COR-L47 (cell line): ENCODE measurements at places on chromosomes 5 and 9.

DNA sequence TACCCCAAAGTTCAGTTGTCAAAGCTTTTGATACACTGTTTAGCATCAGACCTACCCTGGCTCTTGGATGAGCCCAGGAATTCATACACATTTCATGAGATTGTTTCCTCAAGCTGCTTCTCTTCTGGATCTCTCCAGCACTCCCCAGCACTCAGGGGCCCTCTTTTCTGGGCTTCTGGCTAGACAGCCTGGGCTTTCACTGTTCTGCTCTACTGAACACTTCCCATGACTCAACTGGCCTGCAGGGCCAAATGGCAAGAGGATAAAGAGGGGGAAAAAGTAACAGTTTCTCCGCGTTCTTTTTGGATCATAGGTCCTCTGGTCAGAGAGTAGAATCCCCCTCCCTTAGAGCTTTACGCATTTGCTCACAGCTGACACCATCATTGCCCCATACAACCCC, 20.9 kb upstream of the LURAP1L start:
- DNase-seq = no peak

DNA sequence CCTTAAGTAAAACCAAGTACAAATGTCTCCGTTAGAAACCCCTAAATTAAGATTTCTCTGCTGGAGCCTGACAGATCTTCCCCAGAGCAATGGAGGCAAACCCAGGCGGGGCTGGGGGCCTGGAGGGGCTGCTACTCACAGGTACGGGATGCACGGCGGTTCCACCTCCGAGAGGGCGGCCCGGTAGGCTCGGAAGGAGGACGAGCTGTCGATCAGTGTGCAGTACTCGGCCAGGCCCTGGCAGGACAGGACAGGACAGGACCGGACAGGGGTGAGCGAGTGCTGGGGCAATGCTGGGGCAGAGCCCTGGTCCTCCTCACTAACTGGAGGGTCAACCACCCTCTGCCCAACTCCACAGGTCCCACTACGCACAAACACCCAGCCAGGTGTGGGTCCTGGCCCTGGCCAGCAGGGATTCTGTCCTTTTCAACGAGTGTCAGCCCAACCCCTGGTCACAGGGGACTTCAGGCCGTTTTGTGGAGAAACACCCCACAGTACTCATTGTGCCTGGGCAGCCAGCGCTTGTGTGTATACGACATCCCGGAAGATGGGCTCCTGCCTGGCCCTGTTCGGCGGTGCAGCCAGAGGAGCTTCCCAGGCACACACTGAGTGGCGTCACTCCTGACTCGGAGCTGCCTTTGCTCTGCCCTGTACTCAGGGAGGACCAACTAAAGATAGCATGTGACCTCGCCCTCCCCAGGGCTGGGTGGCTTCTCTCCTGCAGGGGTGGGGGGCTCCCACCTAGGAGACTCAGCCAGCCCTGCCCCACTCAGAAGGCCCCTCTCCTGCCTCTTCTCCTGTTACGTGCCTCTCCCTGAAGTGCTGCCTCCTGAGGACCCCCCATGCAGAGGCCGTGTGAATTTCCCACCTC, 37.4 kb downstream of the PRRT1B start:
- no peak for DNase-seq

DNA sequence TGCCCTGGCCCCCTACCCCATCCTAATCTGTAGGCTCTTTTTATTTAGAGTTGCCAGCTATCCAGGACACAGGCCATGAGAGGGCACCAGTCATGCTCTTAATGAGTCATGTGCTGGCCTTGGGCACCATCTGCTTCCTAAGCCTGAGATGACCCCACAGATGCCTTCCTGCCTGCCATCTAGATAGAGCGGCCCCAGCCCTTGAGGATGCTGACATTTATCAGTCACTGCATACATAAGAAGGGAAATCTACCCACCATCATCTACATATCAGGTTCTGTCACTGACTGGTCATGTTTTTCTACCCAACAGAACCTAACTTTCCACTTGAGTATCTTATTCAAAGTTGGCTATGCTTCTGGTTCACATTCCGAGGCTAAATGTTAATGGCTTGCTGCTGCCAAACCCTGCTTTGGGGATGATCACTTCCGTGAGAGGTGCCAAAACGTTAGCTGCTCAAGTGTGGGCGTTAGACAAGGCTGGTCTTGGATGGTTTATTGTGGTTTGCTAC, 49.9 kb upstream of the TTC23L start:
- no peak for DNase-seq

- no peak for DNase-seq
Measured at GRCh38 chr9:35669331-35670145, 4.2 kb upstream of the CA9 start.

DNA sequence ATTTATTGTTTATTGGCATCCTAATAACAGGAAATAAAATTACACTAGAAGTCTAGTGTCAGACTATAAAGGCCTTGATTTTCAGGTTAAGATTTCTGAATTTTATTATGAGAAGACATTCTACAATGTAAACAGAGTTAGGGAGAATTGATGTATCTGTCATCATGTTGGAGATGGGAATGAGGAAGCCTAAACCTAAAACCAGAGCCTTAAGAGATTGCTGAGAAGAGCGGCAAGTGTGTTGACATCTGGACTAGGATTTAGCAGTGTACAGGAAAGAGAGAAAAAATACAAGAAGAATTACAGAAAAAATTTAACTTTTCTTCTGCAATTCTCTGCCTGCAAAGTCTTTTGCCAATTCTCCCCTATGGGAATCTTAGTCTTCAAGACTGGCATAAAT, 525.5 kb downstream of the NR2F1-AS1 start:
- no peak for DNase-seq

GRCh38 chr5:157172403-157172802, 6.3 kb upstream of the GARIN3 start:
- no peak for DNase-seq

- no peak for DNase-seq
Measured at GRCh38 chr9:109473329-109473728, 24.8 kb downstream of the PTPN3 start.

- no peak for DNase-seq
Measured at GRCh38 chr9:99579964-99580363, 241.7 kb upstream of the NR4A3 start.

GRCh38 chr5:60444661-60445360, 255.2 kb downstream of the DEPDC1B start:
- no peak for DNase-seq

GRCh38 chr5:132746954-132747615, at the start of gene CCNI2:
Gene CCNI2, plus strand, starts transcription at chr5:132747426. Its CDS starts 70 bp downstream, at chr5:132747496.
- DNase-seq = peak; percentile 27

- peak; percentile 8 for DNase-seq
Measured at GRCh38 chr5:100623719-100624118, 88.5 kb downstream of the FAM174A start.

- DNase-seq = no peak
Measured at GRCh38 chr5:80930940-80931339, 29.2 kb upstream of the RASGRF2 start.

GRCh38 chr9:18256568-18256967, 217.4 kb upstream of the ADAMTSL1 start:
- peak; percentile 59 for DNase-seq

GRCh38 chr9:106596984-106597383, 266.0 kb upstream of the ZNF462 start:
- no peak for DNase-seq

DNA sequence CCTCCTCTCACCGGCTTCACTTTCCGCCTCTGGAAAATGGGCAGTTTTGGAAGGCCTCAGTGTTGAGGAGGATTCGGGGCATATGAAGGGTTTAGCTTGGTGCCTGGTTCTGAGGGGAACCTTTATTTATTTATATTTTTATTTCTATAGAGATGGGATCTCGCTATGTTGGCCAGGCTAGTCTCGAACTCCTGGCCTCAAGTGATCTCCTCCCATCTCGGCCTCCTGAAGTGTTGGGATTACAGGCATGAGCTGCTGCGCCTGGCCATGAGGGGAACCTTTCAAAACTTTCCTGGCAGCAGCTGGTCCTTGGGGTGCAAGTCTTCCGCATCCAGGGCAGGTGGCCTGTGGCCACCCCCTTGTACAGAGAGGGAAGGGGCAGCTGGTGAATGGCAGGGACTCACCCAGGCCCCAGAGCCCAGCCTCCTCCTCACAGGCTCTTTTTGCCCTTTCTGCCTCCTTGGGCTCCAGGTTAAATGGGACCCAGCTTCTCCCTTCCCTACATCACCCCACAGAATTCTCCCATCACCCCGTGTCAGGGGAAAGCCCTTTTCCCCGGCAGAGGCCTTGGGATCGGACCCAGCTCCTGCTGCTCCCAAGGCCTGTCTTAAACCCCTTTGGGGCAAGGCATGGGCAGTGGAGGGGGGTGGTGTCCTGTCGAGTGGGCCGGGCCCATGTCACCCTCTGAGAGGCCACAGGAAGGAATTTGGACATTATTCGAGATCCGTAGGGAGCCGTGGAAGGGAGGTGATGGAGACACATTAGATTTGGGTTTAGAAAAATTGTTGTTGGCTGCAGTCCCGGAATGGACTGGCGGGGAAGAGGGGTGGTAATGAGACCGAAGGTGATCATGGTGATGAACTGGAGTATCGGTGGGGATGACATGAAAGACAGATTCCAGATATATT, 5.9 kb downstream of the NCS1 start:
- DNase-seq = no peak

DNA sequence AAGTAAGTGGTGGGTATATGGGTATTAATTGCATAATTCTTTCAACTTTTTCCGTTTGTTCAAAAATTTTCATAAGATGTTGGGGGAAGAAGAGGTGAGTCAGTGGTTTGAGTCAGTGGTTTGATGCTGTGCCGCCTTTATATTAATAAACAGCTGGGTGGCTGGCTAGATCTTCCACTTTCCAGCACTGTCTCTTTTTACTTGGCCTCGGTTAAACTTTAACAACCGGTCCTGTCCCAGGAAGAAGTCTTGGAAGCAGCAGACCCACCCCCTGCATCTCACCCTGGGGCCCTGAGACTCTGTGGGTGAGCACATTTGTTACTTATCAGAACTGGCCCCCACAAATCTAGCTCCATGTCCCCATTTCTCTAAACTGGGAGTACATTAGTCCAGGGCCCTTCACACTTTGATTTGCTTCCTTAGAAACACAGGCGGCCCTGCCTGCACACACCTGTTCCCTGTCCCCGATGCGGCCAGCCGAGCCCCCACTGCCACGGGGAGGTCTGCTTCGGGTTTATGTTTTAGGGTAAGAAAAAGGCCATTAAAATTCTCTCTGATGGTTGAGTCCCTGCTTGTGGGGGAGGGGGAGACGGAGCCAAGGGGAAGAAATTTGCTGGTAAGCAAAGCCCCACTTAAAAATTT, 90.7 kb downstream of the PTCH1 start:
- DNase-seq = no peak

DNA sequence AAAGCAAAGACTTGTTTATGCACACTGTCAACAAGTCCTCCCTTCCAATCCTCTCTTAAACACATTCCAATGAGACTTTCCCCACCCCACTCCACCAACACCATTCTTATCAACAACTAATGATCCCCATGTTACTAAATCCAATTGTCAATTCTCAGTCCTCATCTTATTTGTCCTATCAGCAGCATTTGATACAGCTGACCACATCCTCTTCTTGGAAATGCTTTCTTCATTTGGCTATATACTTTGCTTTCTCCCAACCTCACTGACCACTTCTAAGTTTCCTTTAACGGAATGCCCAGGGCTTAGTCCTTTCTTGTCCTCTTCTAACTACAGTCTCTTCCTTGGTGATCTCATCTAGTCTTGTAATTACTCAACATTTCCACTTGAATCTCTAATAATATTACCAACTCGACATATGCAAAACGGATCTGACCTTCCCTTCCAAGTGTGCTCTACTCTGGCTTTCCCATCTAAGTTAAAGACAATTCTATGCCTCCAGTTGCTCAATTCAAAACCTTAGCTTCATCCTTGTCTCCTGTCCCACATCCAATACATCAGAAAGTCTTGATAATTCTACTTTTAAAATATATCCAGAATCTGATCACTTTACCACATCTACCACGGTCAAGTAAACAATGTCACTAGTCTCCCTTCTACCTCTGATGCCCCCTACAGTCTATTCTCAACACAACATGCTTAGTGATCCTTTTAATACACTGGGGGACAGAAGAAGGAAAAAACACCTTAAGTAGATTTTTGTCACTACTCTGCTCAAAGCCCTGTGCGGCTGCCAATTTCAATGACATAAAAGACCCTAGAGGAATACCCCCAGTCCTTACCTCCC, 25.5 kb downstream of the AGTPBP1 start:
- DNase-seq = no peak

GRCh38 chr9:2616692-2617377, 4.8 kb upstream of the VLDLR start:
- DNase-seq = no peak

- peak; percentile 40 for DNase-seq
Measured at GRCh38 chr9:35826071-35826701, 2.3 kb downstream of the FAM221B start.

- DNase-seq = no peak
Measured at GRCh38 chr9:94821098-94821887, 94.8 kb downstream of the AOPEP start.

- DNase-seq = no peak
Measured at GRCh38 chr5:126103868-126104267, 319.3 kb upstream of the GRAMD2B start.

DNA sequence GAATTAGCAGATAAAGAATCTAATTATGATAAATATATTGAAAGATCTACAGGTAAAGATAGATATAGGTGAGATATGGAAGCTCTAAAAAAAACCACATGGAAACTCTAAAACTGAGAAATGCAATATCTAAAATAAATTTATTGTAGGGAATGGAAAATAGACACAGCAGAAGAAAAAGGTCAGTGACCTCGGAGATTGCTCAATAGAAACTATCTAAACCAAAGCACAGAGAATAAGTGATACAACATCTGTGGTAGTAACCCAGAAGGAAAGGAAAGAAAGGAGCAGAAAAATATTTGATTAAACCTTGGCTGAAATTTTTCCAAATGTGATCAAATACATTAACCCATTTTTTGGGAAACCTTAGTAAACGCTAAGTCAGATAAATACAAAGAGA, 43.1 kb upstream of the GLIPR2 start:
- no peak for DNase-seq

DNA sequence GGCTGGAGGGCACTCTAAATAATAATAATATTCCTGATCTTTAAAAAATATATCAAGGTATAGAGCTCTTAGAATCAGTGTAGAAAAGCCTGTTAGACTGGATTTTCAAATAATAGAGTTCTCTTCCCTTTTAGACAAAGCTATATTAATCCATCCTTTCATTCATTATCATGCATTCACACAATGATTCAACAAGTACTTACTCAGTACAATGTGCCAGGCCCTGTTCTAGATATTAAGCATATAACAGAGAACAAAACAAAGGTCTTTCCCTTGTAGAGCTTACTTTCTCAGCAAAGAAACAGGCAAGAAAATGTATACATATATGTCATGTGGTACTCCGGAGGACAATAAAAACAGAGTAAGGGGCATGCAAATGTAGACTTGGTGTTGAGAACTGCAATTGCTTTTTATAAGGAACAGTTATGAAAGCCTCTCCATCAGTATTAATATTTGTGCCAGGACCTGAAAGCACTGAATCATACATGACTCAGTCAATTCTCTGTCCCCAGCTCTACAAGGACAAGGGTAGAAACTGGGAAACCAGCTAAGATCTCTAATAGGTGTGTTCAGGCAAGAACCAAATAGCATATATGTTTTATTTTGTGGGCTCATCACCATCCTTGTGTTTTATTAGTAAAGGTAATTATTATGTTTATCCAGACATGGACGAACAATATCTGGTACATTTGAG, 72.2 kb downstream of the PIP5K1B start:
- DNase-seq = no peak
